ENCODE measurements at places on chromosomes 2 and 18.

DNA sequence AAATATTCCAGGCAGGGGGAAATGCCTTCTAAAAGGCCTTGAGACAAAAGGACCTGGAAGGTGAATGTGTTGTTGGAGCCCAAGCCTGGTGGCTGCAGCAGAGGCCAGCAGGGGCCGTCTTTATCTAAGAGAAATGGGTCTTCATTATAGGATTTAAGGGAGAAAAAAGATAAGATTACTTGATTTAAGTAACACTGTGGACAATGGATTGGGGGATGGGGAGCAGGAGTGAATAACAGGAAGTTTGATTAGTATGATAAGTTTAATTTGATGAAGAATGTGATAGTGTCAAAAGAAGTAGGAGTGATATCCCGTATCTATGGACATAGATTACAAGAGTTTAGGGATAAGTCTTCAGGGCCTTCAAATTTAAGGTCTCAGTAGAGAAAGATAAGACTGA is 64.2 kb downstream of the WDR75 start:
- DNase-seq, result no peak

GRCh38 chr2:236882930-236883329 is 202.8 kb upstream of the COPS8 start:
- DNase-seq, result no peak

DNA sequence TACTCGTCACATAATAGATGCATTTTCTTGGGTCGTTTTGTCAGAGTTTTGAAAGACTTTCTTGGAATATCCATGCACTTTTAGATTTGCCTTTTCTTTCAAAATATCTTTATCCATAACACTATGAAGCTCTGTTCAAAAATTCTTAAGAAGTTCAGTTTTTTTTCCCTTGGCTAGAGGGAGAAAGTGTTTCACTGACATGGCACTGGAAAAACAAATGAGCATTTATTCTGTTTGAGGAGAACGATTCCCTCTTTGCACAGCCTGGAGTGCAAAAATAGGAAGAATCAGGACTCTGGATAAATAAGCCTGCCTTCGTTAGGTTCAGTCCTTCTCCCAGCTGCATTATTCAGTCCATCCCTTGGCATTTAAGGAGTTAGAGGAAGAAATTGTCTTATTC is 91.0 kb upstream of the RPE start:
- no peak for DNase-seq

DNA sequence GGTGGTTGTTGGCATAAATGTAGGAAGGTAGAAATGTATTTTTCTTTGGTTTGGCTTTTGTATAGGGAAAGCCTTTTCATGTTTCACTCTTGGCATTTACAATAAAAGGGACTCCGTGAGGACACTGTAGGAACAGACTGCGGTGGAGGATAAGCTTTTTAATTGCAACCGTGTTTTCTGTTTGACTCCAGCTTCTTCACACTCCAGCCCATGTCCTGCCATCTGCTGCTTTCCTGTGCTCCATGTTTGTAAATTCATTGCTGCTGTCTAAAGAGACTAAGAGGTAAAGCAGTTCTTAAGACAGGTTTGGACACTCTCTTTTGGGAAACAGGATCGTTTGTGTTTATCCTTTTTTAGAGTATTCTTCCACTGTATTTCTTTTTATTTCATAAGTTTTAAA is 33.3 kb downstream of the WDR75 start:
- DNase-seq, result no peak

DNA sequence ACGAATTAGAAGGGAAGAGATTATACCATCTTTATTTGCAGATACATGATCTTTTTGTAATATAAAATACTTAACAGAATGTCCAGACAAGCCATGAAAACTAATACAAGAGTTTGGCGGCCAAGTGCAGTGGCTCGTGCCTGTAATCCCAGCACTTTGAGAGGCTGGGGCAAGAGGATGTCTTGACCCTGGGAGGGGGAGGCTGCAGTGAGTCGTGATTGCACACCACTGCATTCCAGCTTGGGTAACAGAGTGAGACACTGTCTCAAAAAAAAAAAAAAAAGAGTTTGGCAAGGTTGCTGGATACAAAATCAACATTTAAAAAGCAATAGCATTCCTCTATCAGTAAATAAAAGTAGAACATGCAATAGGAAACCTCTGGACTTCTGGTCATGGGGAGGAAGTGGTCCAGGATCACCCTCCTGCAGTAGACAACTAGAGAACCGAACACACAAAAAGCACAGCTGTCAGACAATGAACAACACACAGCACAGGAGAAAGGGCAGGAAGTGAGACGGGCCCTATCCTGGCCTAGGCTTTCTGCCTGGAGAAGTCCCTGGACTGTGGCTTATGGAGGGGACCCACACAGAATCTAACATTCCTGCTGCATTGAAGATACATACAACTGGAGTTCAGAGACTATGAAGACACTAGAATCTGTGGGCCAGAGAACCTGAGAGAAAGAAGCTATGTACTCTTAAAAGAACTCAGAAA is 118.9 kb upstream of the ARL4C start:
- DNase-seq, result no peak

DNA sequence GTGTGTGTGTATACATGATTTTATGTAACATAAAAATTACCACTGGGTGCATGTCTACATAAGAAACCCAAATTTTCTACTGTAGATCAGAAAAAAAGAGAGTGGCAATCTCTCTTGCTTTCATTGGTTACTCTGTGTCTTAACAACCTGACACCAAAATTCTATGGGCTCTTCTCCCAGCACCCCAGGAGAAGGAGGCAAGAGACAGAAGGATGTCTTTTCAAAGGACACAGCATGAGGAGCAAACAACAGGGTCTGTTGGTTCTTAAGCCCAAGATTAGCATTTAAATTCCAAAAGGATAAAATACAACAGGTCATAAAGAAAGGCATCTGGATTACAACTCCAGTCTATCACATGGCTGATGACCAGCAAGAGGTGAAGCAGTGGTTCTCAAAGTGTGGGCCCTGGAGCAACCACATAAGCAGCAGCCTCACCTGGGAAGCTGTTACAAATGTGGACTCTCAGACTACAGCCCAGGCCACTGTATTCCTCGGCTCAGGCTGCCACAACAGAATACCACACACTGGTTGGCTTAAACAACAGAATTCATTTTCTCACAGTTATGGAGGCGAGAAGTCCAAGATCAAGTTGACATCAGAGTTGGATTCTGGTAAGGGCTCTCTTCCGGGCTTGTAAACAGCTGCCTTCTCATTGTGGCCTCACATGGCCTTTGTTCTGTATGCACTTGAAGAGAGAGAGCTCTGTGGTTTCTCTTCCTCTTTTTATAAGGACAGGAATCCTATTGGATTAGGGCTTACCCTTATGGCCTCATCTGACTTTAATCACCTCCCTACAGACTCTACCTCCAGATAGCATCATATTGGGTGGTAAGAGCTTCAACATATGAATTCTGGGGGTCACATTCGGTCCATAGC is 79.8 kb upstream of the RNF152 start:
- no peak for DNase-seq

- DNase-seq, result no peak
Observed at GRCh38 chr18:62838475-62839098, 123.2 kb downstream of the PHLPP1 start.

GRCh38 chr18:26574958-26575864 is 26.9 kb upstream of the KCTD1 start:
- no peak for DNase-seq

DNA sequence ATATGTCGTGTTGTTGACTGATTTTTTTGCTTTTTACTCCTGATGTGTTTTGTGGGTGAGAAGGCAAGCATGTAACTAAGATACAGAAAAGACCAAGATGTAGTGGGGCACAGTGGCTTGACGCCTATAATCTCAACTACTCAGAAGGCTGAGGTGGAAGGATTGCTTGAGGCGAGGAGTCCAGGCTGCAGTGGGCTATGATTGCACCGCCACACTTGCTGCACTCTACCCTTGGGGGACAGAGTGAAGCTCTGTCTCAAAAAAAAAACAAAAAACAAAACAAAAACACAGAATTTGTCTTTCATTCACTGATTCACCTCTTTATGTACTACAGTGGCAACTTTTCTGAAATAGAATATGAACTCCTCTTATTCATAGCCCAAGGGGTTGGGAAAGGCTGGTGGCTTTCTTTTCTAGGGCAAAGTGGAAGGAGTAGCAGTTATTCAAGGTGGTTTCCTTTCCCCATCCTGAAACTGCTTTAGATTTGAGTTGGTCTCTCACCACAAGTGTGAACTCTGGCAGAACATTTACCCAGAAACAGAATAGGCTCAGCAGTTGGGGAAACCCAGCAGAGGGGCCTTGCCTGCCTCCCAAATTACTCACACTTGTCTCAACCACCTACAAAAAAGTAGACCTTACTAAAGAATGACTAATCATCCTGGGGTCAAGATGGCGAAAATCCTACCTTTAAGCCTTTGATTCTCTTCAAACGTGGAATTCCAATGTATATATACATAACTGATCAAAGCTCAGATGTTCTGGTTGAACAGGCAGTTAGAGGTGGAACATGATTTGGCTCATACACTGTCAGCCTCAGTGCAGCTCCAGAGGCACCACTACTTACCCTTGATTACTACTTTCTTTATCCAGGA is 6.5 kb downstream of the TANK start:
- peak; percentile 49 for DNase-seq

DNA sequence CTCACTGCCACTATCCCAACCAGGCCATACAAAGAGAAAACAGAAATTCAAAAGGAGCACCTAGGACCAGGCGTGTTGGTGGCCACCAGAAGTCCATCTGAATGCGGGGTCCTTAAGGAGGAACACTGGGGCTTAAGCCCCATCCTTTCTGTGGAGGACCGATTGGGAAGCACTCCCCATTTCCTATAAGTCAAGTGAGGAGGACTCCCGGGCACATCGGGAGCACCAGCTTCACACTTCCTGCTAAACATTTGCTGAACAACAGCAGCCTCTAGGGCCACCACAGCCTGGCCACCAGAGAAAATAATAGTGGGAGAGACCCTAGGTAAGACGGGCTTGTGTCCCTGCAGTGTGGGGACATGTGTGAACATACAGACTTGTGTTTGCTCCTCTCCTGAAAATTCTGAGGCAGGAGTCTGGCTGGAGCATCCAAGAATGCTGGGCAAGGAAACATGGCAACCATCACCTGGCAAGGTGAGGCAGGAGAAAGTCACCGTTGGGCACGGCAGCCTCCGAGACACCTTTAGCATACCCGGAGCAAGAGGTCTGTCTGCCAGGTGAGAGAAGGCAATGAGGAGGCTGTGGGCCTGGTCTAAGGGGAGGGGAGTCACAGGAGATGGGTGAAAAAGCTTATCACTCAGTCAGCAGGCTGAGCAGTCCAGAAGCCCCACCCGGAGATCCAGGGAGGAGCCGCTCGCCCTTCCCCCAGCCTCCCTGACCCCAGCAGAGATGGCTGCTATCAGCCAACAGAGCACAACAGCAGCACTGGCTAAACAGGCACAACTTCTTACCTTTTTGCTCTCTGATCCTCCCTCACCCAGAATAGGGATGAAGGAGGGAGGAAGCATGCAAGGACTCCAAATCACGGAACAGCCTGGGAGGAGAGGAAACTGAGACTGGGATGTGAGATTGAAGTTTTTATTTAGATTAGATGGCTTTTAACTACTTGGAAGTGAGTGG is 282.3 kb downstream of the EIPR1 start:
- DNase-seq, result no peak

GRCh38 chr18:28581521-28582071 is 404.7 kb upstream of the CDH2 start:
- DNase-seq, result no peak

- no peak for DNase-seq
Observed at GRCh38 chr18:70991577-70991976, 702.7 kb downstream of the SOCS6 start.

GRCh38 chr2:229905601-229906000 is 16.2 kb downstream of the TRIP12 start:
- DNase-seq, result no peak

DNA sequence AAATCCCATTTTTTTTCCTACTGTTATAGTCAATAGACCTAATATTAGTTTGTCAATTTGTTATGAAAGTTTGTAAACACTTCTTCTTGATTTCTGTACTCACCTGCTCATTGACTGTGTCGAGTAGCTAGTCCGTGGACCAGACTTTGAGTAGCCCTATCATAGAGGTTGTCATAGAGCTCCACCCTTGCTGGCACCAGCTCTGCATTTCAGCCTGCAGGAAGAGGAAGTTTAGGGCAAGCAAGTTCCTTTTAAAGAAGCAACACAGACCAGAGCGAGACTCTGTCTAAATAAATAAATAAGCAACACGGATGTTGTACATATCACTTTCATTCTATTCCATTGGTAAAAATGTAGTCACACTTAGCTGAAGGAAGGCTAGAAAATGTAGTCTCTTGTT is 74.0 kb downstream of the MCFD2 start:
- DNase-seq, result no peak

GRCh38 chr2:6184532-6185292 is 492.5 kb downstream of the SOX11 start:
- no peak for DNase-seq

GRCh38 chr2:196718419-196719109 is 79.0 kb downstream of the CCDC150 start:
- DNase-seq, result no peak

GRCh38 chr2:133143645-133144044 is 424.6 kb downstream of the NCKAP5 start:
- no peak for DNase-seq

DNA sequence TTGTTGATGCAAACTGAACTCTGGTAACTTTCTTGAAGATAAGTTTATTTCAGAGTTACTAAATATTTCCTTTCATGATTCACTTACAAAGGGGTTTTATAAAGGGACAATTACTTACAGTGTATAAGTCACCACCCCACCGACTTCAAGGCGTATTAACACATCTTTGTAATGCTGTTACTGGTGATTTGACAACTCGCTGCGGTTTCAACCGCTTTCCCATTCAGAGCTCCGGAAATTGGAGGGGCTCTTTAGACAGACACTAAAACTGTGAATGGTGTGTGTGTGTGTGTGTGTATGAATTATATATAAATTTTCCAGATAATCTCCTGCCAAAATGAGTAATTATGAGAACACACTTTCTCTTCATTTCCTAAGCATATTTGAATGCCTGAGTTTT is 4.9 kb downstream of the TM4SF20 start:
- DNase-seq, result no peak

DNA sequence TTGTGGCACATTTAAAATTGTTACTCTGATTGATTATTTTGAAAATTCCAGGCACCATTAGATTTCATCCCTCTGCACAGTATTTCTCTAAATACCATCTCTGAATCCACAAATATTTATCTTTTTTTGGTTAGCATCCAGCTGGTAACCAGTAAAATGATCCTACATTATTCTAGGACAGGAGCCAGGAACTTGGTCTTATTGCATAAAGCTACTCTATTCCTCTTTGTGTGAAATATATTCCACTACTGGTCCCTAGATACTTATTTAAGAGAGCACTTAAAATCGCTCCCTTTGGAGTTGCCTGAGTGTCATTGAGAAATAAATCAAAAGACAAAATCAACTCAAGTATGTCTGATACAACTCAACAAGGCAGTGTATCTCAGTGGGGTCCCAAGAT is 7.4 kb upstream of the MBOAT2 start:
- no peak for DNase-seq

Measured in CD4-positive, alpha-beta T cell treated with Interleukin-6 at 100 ng/mL for 8 hours (primary cell).